Astrocyte of the cerebellum (primary cell): ENCODE measurements at places on chromosomes 12 and 14.

DNA sequence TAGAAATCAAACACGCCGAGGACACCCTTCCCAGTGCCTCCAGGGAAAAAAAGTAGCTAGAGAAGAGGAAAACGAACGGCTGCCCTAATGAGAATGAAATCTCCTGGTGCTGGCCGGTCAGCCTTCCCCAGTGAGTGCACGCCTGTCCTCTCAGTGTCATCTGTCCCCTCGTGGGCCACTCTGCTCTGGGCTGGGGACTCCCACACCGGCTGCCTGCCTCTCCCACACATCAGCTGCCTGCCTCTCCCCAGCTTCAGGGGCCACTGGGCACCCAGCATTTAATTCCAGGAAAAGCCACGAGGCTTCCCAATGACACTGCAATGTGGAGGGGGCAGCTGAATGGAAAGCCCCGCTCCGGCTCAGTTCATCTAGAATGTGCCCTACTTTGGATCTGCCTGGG lies 59.0 kb downstream of the CCDC85C start:
- no peak for DNase-seq

DNA sequence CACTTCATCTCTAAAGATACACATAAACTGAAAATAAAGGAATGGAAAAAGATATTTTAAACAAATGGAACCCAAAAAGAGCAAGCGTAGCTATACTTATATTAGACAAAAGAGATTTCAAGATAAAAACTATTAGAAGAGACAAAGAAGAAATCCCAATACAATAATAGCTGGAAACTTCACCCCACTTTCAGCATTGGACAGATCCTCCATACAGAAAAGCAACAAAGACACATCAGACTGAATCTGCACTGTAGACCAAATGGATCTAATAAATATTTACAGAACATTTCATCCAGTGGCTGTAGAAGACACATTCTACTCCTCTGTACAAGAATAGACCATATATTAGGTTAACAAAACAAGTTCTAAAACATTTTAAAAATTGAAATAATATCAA lies 117.6 kb upstream of the PDE3A start:
- no peak for DNase-seq

- DNase-seq = no peak
These were observed 41.6 kb upstream of the LRIG3 start for GRCh38 chr12:58961906-58962305.

DNA sequence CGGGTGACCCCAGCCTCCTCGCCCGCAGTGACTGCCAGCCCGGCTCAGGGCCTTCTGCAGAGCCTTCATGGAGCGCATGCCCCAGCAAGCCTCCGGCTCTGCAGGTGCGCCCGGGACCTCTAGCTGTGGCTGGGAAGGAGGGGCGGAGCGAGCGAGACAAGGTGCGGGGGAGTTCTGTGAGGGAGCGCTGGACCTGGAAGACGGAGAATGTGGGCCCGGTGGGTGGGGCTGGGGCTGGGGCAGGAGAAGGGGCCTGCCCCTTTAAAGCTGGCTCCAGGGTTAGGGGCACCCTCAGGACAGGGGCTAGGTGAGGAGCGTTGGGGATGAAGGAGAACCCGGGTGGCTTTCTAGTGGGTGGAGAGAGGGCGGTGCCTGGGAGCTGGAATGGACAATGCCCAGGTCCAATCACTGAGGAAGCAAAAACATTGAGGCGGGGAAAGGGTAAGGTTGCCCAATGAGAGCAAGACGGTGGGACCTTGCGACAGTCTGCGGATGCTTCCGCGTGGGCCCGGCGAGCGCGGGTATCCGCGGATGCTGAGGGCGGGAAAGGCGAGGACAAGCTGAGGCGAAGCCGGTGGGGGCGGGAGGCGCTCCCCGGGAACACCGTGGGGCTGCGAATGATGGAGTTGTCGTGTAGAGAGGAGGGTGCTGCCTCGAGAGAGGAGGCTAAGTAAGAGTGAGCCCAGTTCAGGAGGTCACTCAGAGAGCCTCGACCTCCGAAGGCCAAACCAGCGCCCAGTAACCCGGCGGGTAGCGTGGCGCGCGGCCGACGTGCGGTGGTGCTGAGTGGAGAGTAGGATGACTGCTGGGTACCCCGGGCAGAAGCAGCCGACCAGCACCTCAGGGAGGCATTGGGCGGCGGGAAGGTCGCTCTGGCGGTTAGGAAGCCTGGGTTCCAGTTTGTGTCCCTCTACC lies at the start of gene GLS2:
Gene GLS2 (minus strand): TSS at position 121 of the 915 bp plus-strand sequence. CDS start 43 bp downstream, at position 78.
- DNase-seq = peak; percentile 38

- DNase-seq = peak; percentile 4
These were observed 20.1 kb downstream of the APOBEC1 start for GRCh38 chr12:7645395-7646177.

GRCh38 chr12:109630815-109631214 lies 57.2 kb downstream of the MVK start:
- DNase-seq = no peak

DNA sequence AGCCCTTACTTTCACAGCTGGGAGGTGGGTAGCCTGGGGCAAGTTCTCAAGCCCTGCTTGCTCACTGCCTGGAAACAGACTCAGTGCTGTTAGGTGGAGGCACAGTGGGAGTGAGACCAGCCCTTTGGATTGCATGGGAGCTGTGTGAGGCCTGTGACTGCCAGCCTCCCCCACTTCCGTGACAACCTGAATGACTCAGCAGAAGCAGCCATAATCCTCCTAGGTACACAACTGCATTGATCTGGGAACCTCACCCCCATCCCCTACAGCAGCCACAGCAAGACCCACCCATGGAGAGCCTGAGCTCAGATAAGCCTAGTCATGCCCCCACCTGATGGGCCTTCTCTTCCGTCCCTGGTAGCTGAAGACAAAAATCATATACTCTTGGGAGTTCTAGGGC lies 26.4 kb downstream of the ALG10 start:
- DNase-seq = no peak

DNA sequence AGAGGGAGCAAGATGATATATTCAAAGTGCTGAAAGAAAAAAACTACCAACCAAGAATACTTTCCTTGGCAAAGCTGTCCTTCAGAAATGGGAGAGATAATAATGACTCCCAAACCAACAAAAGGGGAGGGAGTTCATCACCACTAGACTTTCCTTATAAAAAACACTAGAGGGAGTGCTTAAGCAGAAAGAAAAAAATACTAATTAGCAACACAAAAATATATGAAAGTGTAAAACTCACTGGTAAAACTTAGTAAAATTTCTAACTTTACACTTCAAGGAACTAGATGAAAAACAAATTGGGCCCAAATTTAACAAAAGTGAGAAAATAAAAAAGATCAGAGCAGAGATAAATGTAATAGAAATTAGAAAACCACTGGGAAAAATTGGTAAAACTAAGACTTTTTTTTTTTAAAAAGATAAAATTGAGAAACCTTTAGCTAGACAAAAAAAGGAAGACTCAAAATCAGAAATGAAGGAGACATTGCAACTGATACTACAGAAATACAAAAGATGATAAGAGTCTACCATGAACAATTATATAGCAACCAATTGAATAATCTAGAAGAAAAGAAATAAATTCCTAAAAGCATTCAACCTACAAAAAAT lies 60.4 kb upstream of the FAR2 start:
- DNase-seq = no peak

DNA sequence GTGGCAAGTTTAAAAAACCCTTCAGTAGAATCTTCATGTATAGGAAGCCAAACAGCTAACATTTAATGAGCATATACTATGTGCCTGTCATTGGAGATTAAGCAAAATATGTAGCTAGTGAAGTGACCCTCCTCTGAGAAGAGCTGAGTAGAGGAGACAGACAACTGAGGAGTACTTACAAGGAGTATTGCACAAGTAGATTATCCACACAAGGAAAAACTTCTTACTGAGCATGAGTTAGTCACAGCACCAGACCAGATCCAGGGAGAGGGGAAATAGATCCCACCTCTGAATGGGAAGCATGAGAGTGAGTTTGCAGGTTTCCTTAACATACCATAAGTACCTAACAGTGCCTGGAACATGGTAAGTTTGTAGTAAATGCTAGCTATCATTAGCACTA lies 33.0 kb downstream of the FRMD6 start:
- no peak for DNase-seq

GRCh38 chr14:31752867-31753661 lies 191.9 kb downstream of the NUBPL start:
- DNase-seq = no peak
